ENCODE measurements at places on chromosomes 5 and 9.
A peak's percentile ranks its signal among the peaks of the same experiment; 100 is the strongest.

DNA sequence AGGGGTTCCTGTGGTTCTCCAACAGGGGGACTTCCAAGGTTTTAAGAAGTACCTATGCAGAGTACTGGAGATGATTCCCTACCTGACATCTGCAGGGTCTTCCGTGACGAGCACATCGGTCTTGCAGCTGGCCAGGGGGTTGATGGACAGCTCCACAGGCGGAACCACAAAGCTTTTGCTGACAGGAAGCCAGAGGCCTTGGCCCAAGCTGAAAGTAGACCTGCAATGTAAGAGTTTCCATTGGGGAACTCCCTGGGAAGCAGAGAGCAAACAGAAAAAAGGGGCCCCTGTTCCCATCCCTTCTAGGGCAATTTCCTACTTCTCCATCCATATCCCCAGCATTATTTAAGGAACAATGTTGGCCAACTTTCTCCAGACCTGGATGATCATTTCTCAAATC is 288.0 kb downstream of the TRIM32 start:
- DNase-seq, result no peak

DNA sequence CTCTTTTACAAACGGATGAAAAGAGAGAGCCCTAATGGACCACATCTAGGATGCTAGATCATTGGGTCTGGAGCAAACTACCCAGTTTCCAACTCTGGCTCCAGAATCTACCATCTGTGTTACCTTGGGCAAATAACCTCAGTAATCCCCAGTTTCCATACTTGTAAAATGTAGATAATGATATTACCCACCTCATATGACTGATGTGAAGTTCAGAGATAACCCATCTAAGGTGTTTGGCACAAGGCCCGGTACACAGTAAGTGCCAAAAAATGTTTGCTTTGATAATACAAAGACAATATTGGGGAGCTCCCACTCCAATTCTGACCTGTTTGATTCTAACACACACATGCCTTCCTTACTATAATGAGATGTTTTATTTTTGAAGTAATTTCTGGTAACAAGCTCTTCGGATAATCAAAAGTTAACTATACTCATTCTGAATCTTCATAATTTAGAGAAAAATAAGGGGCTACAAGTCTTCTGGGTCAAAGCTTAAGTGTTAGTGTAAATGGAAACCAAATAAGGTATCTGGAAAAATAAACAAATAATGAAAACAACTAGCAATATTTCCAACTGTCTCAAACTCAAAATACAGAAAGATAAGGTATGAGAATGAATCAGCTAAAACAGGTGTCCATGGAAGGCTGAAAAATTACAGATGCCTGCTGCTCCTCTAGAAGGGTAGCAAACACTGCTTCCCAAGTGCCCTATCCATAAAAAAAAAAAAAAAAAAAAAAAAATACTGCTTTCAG is 30.4 kb downstream of the ELL2 start:
- no peak for DNase-seq

GRCh38 chr9:36457836-36458429 is 57.9 kb upstream of the RNF38 start:
- no peak for DNase-seq

DNA sequence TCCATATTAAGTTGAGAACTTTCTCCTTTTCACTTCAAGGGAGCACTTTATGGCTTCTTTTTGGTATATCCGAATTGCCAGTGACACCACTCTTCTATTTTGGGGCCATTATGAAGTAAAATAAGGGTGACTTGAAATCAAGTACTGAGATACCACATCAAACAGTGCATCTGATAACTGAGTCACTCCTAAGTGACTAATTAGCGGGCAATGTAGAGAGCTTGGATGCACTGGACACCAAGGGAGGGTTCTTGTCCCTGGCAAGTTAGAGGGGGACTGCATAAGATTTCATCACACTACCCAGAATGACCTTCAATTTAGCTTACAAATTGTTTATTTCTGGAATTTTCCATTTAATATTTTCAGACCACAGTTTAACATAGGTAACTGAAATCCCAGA is 813.9 kb upstream of the CDH10 start:
- DNase-seq, result no peak

GRCh38 chr9:121282277-121283079 is 14.5 kb downstream of the GSN start:
- DNase-seq, result no peak

DNA sequence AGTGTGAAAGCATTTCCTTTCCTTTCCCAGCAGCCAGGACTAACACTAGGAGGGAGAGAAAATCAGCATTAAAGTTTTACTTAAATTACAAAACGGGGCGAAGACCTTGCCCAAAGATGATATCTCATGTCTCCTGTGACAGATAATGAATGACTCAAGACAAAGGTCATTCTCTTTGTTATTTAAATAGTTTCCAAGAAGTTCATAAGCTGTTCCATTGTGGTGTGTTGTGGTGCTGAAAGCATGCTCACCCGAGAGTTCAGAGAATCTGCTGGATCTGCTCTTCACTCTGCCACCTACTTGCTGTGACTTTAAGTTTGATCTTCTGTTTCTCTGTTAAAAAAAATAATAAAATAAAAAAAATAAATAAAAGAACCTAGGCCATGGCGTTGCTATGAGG is 265.9 kb upstream of the NR4A3 start:
- no peak for DNase-seq

DNA sequence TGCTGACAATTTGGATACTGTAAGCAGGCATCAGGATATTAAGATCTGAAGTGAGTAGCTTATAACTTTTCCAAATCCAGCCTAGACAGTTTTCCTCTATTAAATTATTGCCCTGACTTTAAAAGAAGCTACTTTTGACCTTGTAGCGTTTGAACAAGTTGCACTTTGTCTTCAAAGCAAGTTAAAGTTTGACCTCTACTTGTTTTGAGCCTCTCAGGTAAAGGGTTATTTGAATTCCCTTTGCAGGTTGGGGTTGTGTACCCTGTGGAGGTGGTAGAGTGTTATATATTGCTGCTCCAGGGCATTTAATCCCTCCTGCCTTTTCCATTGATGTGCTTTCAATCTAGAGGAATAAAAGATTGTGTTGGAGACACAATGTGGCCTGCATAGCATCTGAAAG is 30.1 kb downstream of the FXN start:
- no peak for DNase-seq

DNA sequence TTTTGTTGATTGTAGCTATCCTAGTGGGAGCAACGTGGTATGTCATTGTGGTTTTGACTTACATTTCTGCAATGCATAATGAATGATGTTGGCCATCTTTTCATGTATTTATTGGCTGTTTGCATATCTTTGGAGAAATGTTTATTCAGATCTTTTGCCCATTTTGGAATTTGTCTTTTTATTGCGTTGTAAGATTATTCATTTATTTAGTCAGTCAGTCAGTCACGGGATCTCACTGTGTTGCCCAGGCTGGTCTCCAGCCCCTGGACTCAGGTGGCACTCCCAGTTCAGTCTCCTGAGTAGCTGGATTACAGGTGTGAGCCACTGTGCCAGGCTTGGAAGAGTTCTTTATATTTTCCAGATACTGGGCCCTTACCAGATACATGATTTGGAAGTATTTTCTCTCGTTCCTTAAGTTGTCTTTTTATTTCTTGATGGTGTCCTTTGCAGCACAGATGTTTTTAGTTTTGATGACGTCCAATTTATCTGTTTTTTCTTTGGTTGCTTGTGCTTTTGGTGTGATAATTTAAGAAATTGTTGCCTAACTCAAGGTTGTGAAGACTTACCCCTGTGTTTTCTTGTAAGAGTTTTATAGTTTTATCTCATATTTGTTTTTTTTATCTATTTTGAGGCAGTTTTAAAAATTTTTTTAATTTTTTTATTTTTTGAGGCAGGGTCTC is 67.1 kb downstream of the EHMT1 start:
- no peak for DNase-seq

GRCh38 chr9:94865582-94866452 is 139.3 kb downstream of the AOPEP start:
- no peak for DNase-seq

DNA sequence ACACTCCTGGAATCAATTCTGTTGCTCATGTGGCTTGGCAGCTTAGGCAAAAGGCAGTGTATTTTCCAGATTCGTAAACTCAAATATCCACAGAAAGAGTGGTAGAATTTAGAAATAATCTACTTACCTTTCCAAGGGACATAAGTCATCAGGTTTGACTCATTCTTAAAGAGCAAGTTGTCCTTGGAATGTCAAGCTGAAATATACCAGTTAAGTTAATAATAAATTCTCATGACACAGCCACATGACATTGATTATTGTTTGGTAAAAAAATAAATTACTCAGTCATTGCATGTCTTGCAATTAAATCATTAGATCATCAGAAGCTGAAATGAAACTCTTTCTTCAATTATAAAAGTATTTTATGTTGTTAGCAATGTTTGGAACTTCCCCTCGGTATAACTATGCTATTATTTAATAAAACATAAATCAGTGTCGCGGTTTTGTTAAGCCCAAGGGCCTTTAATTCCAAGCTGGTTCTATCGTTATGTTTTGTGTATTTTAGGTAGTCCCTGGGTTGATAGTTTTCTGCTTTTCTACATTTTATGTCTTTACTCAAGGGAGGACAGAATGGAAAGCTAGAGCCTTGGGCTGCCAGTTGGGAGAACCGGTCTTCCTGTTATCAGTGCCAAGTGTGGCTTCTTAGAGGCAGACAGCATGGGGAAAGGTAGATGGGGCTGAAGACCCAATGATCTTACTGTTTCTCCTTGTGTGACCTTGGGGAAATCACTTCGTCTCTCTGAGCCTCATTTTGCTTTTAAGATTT is 79.3 kb upstream of the PRLR start:
- no peak for DNase-seq

GRCh38 chr9:80867731-80868130 is 821.6 kb downstream of the TLE1 start:
- no peak for DNase-seq

- no peak for DNase-seq
Observed at GRCh38 chr5:122195802-122196394, 66.6 kb downstream of the ZNF474 start.

DNA sequence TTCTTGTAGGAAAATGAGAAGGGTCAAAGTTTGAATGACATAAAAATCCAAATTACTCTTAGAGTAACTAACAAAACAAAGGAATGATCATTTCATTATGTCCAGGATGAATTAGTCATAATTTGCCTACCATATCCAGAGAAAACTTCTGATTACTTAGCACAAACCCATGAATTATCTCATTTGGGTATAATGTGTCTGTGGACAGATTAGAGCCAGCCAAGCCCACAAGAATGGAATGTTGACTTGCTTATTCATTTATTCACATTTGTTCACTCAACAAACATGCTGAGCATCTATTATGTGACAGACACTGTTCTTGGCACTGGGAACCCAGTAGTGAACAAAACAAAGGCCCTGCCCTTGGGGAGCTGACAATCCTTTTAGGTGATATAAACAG is 87.4 kb downstream of the APBA1 start:
- no peak for DNase-seq

- DNase-seq, result no peak
Observed at GRCh38 chr5:51960617-51961121, 577.4 kb downstream of the ISL1 start.

DNA sequence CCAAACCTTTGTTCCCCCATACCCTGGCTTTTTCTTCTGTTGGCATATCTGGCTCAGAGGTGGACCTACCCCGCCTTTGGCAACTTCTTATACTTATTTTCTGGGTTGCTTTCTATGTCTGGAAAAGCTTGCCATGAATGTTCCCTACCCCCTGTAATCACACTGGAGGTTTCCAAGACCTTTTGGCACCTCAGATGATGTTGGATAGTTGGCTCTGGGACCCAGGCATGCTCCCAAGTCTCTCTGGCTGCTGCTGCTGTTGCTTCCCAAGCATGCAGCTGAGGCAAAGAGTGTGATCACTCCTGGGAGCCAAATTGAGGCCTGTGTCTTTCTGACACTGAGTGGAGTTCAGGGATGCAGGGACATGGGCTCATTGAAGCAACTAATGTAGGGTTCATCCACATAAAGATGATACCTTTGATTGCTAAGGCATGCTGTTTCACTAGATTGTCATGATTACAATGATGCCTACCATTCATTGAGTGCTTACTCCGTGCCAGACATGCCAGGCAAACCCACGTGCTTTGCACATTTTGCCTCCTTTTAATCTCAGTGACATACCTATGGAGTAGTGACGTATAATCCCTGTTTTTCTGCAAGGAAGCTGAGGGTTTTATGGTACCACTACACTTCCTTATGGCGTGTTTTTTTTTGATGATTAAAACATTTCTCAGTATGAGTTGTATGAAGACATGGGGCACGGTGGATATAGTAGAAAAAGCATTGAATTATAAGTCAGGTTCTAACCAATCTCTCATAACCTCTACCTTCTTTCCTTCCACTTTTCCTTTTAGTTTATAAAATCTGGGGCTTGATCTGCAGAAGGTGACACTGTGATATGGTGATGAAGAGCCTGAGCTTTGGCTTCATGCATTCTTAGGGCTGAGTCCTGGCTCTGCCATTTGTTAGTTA is 73.1 kb downstream of the ARHGAP26 start:
- no peak for DNase-seq

DNA sequence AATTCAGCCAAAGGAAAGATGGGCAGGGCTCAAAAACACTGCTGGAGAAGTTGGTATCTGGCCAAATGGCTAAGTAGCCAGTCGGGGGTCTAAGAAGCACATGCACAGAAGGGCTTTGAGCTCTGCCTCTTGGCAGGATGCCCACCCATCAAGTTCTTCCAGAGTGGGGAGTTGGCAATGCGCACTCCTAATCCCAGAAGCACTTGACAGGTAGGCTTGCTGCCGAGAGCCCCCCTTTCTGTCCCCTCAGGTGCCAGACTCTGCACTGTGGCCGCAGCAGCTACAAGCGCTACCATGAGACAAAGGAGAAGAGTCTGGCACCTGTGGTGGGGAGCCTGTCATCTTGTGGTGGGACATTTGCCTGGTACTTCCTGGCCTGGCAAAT is 252.9 kb upstream of the SLC24A2 start:
- no peak for DNase-seq

DNA sequence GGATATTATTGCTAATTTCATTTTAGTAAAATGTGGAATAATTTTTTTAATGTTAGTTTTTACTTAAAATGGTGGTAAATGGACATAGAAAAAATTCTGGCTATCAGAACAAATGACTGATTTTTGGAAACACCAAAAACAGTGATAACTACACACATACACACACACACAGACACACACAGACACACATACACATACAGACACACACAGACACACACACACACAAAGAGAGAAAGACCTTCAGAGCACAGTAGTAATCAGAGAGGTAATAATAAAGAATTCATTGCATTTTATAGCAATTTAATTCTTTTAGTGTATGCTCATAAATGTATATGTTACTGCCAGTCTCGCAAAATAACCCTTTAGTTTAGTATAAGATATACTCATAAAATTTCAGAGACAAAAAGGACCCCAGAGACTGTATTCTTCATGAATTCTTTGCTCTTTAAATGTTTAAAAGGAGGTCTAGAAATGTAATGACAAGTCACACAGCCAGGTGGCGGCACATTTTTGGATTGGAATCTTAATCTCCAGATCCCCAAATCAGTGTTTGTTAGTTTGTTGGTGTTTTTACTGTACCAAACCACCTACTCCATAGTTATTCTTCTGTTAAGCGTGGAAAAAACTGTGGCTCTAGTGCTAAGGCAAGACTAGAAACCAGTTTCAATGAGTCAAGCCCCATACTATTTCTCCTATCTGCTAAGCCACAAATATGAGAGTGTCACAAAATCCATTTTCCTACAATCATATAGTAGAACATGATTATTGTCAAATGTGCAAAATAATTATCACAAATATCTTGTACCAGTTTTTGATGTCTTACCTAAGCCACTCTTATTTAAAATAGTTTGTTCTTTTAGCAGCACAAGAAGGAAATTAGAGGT is 109.9 kb downstream of the EDIL3 start:
- peak; percentile 12 for DNase-seq

- DNase-seq, result no peak
Observed at GRCh38 chr5:124263680-124264491, 482.6 kb downstream of the ZNF608 start.

All from GM10248 (cell line).